ENCODE measurements at places on chromosomes 4 and X.

- DNase-seq: no peak
Measured at GRCh38 chr4:4490041-4490440, 51.8 kb downstream of the STX18 start.

- no peak for DNase-seq
Measured at GRCh38 chr4:86963697-86964096, 28.9 kb downstream of the AFF1 start.

GRCh38 chrX:143570782-143571181 is 53.5 kb upstream of the SPANXN3 start:
- DNase-seq: no peak

GRCh38 chr4:73721909-73722308 is 18.5 kb upstream of the CXCL8 start:
- no peak for DNase-seq

DNA sequence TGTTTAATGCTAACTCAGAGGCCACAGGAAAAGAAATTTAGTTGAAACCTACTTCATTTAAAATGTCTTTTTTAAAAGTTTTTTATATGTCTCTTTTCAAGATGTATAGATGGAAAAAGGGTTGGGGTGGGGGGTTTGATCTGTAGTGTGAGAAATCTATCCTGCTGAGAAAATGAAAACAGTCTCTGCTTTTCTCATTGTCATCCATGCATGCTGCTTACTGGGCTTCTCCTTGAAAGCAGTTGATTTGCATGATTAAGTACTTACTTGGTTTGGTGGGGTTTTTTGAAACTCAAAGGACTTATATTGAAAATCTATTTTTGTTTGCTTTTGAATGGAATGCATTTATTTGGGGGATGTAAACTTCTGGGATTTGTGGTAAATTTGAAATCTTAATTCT is 313.6 kb upstream of the DKK2 start:
- DNase-seq: no peak

GRCh38 chr4:19969492-19969891 is 282.2 kb upstream of the SLIT2 start:
- no peak for DNase-seq

- no peak for DNase-seq
Measured at GRCh38 chr4:123479944-123480343, 83.3 kb downstream of the SPRY1 start.

DNA sequence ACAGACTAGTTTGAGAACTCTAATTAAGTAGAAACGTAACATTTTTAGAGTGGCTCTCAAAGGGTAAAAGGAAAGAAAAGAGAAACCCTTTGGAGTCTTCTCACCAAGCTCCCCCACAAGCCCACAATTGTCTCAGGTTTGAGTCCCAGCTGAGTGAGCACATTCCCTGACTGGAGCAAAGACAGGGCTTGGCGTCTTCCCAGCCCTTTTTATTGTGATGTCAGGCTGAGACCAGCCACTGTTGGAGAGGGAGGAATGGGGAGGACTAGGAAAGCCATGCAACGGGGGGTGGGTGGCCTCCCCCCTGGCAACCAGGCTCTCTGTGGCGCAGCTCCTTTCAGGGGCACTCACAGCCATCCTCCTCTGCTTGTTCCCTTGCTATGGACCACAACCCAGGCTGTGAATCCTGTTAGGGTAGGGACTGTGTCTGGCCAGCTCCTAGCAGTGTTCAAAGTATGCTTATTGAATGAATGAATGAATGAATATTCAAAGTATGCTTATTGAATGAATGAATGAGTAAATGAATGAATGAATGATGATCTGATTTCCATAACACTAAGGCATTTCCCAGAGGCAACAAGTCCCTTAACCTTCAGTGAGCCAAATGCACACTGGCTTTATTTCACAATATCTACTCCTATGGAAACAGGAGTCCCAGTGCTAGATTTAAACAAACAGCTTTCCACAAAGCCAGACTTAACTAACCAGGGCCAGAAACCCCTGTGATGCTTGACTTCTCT is 413.3 kb downstream of the MID1IP1 start:
- no peak for DNase-seq

GRCh38 chrX:150028692-150029091 is 90.4 kb upstream of the EOLA2 start:
- no peak for DNase-seq

- DNase-seq: no peak
Measured at GRCh38 chr4:147326591-147326990, 154.3 kb upstream of the EDNRA start.

DNA sequence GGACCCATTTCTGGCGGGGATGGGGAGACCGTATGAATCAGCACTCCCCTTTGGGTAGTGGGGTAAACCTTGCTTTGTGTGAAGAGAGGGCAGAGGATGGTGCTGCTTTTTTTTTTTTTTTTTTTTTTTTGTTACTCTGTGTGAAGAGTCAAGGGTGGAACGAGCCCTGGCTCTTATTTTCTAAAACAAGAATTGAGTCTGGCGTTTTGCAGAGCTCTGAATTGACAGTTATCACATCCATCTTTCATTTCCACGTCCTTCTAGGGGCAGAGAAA is 1.2 kb downstream of the SLAIN2 start:
- no peak for DNase-seq

DNA sequence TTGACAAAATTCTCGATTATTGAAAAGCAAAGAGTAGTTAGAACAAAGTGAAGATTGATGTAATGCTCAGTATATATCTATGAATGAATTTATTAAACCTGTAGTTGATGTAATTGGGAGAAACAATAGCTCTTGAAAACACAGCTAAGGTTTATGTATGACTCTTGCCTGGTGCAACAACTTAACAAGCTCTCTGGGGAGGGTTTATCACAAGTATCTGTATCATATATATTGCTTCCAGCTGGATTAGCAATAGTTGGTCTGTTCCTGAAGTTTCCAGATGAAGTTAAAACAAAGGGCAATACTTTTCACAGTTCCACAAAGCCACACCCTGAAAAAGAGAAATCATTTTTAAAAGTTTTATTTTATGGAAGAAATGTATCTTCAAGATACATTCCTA is 91.4 kb downstream of the ARSJ start:
- DNase-seq: no peak

DNA sequence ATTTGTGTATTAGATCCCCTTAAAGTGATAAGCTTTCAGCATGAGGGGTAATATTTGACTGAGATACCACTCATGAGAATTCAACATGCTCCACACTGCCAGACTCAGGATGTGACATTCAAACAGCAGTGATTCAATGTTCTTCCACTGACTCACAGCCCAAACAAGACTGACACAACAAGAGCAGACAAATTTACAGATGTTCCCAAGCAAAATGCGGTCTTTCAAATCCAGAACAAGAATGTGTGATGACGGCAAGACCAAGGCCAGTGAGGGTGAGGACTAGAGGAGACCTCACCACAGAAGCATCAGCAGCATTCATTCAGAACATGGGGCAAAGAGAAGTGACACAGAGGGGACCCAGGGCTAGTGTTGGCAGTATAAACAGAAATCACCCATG is 99.3 kb upstream of the GRIA3 start:
- no peak for DNase-seq

DNA sequence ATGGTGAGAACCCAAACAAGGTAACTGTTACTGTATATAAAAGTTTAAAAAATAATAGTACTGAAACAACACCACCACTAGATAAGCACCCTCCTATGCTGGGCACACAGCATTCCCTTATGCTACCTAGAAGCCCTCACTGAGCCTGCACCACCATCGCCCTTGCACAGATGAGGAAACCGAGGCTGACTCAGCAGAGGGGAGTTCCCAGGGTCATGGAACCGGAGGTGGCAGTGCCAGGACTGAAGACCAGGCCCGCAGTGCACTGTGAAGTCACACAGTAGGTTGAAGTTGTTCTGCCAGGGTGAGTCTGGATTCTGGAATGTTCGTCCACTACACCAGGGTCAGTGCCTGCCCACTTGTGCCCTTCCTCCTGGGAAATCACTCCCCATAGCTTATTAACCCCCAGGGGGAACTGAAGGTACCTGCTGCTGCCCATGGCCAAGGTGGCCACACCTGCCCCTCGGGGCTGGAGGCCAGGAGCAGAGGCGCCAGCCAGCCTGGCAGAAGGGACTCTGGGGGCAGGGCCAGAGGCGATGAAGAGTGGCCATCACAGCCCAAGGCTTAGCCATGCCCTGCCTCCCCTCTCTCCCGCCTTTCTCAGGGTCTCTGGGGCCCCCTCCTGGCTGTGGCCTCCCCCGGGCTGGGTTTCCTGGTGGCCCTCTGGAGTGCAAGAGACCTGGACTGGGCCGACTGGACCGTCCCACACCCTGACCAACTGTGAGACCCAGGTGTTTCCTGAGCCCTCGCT is 15.1 kb upstream of the ABLIM2 start:
- DNase-seq: no peak

DNA sequence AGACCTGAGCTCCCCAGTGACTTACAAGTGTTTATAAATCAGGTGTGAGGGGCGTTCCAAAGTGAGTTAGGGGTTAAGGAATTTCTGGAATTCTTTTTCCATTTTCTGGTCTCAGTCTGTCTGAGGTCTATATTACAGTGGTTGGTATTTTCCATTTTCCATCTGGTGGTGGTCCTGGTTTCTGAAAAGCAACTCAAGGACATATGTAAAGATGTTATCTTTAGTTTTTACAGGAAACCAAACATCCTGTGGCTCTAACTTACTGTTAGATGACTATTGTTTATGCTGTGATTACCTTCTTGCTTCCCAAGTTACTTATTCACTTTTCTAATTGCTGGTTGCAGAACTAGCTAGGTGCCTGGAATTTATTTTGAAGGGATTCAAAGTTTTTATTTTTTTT is 53.5 kb upstream of the IL21 start:
- no peak for DNase-seq

- no peak for DNase-seq
Measured at GRCh38 chrX:25084446-25084845, 68.7 kb upstream of the ARX start.

GRCh38 chr4:170234800-170235199 is 145.0 kb upstream of the AADAT start:
- no peak for DNase-seq

GRCh38 chr4:957581-958313 is 15.6 kb downstream of the DGKQ start:
- DNase-seq: no peak

GRCh38 chr4:54475546-54475945 is 182.2 kb upstream of the KIT start:
- no peak for DNase-seq

DNA sequence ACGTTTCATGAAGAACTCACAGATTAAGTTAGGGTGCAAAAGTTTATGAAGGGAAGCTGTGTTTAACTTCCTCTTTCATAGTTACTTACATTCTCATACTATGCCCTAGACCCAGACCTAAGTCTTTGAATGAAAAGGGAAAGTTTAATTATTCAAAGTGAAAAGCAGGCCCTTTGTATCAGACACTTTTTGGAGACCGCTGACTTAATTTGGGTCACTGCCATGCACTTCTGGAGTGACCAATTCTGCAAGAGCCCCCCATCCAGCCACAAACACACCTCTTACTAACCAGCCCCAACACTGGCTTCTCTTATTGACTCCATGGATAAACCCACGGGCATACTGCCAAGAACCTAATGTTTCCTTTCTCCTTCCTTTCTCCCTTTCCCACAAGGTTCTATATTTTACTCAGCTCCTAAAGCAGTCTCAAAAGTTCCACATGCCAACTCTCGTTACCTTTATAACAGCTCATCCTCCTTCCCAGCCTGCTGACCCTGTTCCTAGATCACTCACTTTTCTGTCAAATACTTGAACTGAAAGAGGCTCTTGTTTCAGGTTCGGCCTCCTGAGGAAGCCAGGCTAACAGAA is 34.5 kb downstream of the ABCE1 start:
- no peak for DNase-seq

DNA sequence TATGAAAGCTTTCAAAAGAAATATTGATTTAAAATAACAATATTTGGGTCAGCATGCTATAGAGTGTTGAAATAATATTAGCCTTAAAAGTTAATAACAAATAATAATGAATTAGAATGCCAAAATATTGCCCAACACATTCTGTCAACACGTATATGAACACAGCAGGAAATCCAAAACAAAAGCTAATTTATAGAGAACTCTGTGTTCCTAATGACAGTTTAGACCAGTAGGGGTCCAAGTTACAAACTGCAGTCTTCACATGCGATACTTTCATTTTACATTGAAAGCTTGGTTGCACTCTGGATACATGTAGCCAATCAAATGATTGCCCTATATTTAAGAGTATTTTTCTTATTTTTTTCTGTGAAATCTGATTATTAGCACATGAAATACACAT is 274.4 kb downstream of the DCTD start:
- no peak for DNase-seq

- no peak for DNase-seq
Measured at GRCh38 chrX:112012360-112012759, 70.2 kb downstream of the TRPC5 start.

- DNase-seq: no peak
Measured at GRCh38 chrX:149453906-149454822, 50.9 kb downstream of the IDS start.

- no peak for DNase-seq
Measured at GRCh38 chr4:125459531-125459930, 144.8 kb downstream of the FAT4 start.

- no peak for DNase-seq
Measured at GRCh38 chr4:168569066-168569930, 72.4 kb downstream of the PALLD start.

- DNase-seq: no peak
Measured at GRCh38 chr4:86443495-86443894, 83.6 kb upstream of the MAPK10 start.

GRCh38 chr4:89136525-89136924 is 25.2 kb downstream of the TIGD2 start:
- no peak for DNase-seq

DNA sequence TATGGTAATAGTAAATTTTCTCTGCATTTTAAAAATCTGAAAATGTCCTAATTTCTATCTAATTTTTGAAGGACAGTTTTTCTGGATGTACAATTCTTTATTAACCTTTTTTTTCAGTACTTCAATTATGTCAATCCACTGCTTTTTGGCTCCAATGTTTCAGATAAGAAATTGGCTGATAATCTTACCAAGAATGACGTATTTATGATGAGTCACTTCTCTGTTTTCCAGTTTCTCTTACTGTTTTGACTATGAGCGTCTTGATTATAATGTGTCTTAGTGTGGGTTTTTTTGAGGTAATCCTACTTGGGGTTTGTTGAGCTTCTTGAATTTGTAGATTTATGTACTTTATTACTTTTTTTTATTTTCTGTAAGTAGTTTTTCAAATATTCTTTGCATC is 47.2 kb downstream of the UGT2B11 start:
- no peak for DNase-seq

DNA sequence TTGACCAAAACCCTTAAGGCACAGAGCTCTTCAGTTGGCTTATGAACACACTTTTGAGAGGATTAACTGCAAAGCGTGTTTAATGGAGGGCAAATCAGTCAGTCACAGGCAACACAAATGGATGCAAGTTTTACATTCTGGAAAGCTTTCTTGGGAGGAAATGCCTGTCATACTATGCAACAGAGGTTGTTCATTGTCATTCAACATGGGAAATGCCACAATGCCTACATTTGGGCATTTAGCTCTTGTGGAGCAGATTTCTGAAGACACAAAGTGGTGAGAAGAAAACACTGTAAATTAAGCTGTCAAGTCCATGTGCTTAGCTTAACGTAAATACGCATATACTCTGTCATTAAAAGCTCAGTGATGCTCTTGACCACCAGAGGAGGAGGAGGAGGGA is 41.1 kb downstream of the CBLL2 start:
- DNase-seq: no peak

- DNase-seq: no peak
Measured at GRCh38 chr4:156958276-156959074, 13.1 kb downstream of the PDGFC start.

GRCh38 chr4:152188801-152189200 is 347.1 kb downstream of the FBXW7 start:
- no peak for DNase-seq

- DNase-seq: no peak
Measured at GRCh38 chr4:184396570-184397515, 77.5 kb downstream of the IRF2 start.

Data from stimulated activated CD8-positive, alpha-beta memory T cell treated with anti-CD3 and anti-CD28 coated beads, Interleukin-4, amount 100 ng/mL, for 1 hour (primary cell).